HCT116 (cell line): ENCODE measurements at places on chromosomes 1 and 21. TPM values are rescaled to one million over a fixed set of nuclear protein-coding genes. Genes with fewer than 3 reads are reported as not detected.

SCNM1 gene
- 34.1 TPM for total RNA-seq

UBE2Q1 gene
- total RNA-seq, result 70.9 TPM

MAP1LC3C gene
- not detected for total RNA-seq

RGSL1 gene
- total RNA-seq, result not detected
